Activated naive CD8-positive, alpha-beta T cell treated with anti-CD3 and anti-CD28 coated beads, Interleukin-2, amount 10 ng/mL, durations not matched to agents 7 days and 5 days (primary cell): ENCODE measurements at places on chromosomes 13 and 19. TPM values are rescaled to one million over a fixed set of nuclear protein-coding genes. Genes with fewer than 3 reads are reported as not detected.

Gene MUC16
- total RNA-seq: 0.03 TPM

Gene CYP2A7
- total RNA-seq: not detected

Gene ELSPBP1
- total RNA-seq: not detected

Gene NOVA2
- total RNA-seq: not detected

Gene NAPSA
- 5.4 TPM for total RNA-seq

Gene LPAR6
- total RNA-seq: 48.1 TPM

DNA sequence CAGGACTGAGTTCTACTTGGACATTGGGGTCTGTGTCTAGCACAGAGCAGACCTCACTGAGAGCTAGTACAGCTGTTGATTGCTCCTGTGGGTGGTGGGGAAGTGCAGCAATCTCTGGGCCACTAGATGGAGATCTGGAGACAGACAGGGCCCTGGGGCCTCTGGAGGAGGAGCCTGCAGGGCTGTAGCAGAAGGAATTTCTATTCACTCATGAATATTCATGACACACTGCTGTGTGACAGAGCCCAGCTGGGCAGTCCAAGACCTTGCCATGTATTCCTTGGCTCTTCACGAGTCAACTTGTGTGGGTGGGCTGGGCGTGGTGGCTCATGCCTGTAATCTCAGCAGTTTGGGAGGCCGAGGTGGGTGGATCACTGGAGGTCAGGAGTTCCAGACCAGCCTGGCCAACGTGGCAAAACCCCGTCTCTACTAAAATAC lies 37.5 kb downstream of the SUGP2 start:
- peaks cover 22% of the 10 kb centered on the region for H3K4me1 ChIP-seq
- H3K36me3 ChIP-seq: peaks cover 15% of the 10 kb centered on the region
- DNase-seq: no peak
- no peak overlapping the region for H3K27ac ChIP-seq
- H3K4me3 ChIP-seq: no peak overlapping the region
- H3K27me3 ChIP-seq: no peaks in the 10 kb centered on the region

- no peaks in the 10 kb centered on the region for H3K36me3 ChIP-seq
- no peak overlapping the region for H3K27ac ChIP-seq
- peaks cover 2% of the 10 kb centered on the region for H3K27me3 ChIP-seq
- no peak overlapping the region for H3K4me3 ChIP-seq
Measured at GRCh38 chr13:33070713-33071112, 54.5 kb downstream of the KL start.

GRCh38 chr13:24041651-24042225 lies 118.8 kb upstream of the SPATA13 start:
- no peak overlapping the region for H3K27ac ChIP-seq
- H3K36me3 ChIP-seq: peaks cover 3% of the 10 kb centered on the region
- H3K27me3 ChIP-seq: peaks cover 2% of the 10 kb centered on the region

DNA sequence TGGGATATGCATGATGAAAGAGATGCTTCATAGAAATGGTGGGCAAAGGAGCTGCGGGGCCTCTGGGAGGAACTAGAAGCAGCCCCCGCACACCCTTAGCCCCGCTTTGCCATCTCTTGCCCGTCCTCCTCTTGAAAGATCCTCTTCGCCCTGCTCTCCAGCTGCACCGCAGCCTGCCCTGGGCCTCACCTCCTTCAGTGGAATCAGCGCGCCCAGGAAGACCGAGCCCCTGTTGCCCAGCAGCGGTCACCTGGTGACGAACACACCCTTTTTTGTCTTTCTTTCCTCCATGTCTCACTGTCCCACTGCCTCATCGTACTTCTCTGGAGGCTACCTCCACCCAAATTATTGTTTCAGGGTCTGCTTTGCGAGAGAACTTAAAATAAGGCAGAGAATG lies 807.6 kb downstream of the UQCRFS1 start:
- no peak overlapping the region for H3K4me3 ChIP-seq
- peaks cover 3% of the 10 kb centered on the region for H3K27me3 ChIP-seq
- H3K4me1 ChIP-seq: no peaks in the 10 kb centered on the region

DNA sequence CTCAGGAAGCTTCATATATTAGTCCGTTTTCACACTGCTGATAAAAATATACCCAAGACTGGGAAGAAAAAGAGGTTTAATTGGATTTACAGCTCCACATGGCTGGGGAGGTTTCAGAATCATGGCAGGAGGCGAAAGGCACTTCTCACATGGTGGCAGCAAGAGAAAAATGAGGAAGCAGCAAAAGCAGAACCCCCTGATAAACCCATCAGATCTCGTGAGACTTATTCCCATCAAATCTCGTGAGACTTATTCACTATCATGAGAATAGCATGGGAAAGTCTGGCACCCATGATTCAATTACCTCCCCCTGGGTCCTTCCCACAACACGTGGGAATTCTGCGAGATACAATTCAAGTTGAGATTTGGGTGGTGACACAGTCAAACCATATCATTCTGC lies 23.1 kb downstream of the FLT3 start:
- H3K27me3 ChIP-seq: peaks cover 2% of the 10 kb centered on the region
- no peaks in the 10 kb centered on the region for H3K36me3 ChIP-seq
- H3K4me3 ChIP-seq: no peak overlapping the region
- no peaks in the 10 kb centered on the region for H3K4me1 ChIP-seq
- H3K27ac ChIP-seq: no peak overlapping the region

DNA sequence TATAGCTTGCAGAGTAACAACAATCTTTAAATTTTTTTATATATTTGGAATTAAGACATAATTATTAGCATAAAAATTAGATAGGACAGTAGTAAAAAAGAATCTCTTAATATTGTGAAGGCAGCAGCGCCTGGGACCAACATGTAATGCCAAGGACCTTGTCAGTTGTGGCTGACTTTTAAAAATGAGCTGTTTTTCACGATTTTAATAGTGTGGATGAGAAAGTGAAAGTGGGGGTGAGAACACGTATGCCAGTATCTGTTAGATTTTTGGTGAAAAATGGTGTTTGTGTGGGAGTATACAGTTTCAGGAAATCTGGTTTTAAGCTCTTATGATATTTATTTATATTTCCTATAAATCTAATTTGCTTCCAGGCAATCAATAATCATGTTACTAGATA lies 125.2 kb downstream of the LMO7 start:
- H3K4me1 ChIP-seq: peaks cover 60% of the 10 kb centered on the region
- peak overlapping the region; percentile 96 for H3K27ac ChIP-seq
- peak overlapping the region; percentile 85 for H3K4me3 ChIP-seq
- no peaks in the 10 kb centered on the region for H3K27me3 ChIP-seq
- no peak for DNase-seq
- H3K36me3 ChIP-seq: peaks cover 20% of the 10 kb centered on the region

- H3K4me3 ChIP-seq: no peak overlapping the region
- H3K36me3 ChIP-seq: peaks cover 27% of the 10 kb centered on the region
- H3K27ac ChIP-seq: no peak overlapping the region
- no peak for DNase-seq
Measured at GRCh38 chr13:49125964-49126524, 94.1 kb upstream of the MLNR start.

- no peaks in the 10 kb centered on the region for H3K27me3 ChIP-seq
- no peak overlapping the region for H3K27ac ChIP-seq
- H3K4me1 ChIP-seq: no peaks in the 10 kb centered on the region
- no peak overlapping the region for H3K4me3 ChIP-seq
- no peaks in the 10 kb centered on the region for H3K36me3 ChIP-seq
Measured at GRCh38 chr19:15161028-15161984, 39.5 kb downstream of the NOTCH3 start.

DNA sequence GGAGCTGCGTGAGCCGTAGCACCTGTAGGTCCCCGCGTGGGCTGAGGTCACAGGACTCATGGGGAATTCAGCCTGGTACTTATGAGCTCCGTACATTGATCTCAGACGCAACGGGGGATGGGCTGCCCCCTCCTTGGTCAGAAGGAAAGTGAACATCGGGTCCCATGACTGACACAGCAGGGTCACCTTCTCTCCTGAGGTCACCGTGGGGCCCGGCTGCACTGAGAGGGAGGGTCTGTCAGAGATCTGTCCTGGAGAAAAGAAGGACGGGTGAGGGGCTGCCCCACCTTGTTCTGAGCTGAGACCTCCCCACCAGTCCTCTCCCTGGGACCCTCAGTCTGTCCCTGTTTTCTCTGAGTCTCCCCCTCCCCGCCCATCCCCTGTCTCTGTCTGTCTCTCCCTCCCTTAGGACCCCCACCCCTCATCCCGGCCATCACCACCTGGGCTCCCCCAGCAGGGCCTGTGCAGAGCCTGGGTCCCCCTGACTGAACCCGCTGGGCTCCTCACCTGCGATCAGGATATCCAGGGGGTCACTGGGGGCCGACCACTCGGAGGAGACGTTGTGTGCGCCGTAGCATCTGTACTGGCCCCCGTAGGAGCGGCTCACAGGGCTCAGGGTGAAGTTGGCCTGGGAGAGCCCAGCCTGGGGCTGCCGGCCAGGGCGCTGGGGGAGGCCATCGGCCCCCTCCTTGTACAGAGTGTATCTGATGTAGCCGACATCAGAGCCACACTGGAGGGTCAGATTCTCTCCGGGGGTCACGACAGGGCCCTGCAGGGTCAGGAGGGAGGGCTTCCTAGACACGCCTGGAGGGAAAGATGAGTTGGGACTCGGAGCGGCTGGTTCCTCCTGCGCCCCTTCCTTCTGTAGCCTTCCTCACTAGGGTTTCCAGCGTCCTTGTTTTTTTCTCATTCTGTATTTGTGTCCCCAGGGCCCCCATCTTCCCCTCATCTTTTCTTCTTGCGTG lies 1.8 kb downstream of the LILRA4 start:
- no peak overlapping the region for H3K4me3 ChIP-seq
- H3K36me3 ChIP-seq: no peaks in the 10 kb centered on the region
- no peak overlapping the region for H3K27ac ChIP-seq
- peak; percentile 10 for DNase-seq

DNA sequence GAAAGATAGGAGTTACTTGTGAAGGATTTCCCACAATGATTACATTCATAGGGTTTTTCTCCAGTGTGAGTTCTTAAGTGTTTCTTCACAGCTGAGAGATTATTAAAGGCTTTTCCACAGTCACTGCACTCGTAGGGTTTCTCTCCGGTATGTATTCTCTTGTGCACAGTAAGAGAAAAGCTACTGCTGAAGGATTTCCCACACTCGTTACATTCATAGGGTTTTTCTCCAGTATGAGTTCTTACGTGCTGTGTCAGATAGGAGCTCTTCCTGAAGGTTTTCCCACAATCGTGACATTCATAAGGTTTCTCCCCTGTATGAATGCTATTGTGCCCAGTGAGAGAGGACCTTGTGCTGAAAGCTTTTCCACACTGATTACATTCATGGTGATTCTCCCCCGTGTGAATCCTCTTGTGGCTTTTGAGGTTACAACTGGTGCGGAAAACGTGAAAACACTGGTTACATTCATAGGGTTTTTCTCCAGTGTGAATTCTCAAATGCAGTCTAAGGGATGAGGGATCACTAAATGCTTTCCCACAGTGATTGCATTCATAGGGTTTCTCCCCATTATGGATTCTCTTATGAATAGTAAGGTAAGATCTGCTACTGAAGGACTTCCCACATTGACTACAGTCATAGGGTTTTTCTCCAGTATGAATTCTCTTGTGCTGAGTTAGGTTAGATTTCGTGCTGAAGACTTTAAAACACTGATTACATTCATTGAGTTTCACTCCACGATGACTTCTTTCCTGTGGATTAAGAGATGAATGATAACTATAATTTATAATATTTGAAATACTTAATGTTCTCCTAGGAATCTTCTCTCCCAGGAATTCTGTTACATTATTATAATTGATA lies 20.6 kb downstream of the ZNF558 start:
- H3K27me3 ChIP-seq: no peaks in the 10 kb centered on the region
- H3K36me3 ChIP-seq: peaks cover 85% of the 10 kb centered on the region
- H3K27ac ChIP-seq: no peak overlapping the region
- no peak overlapping the region for H3K4me3 ChIP-seq

GRCh38 chr19:47714339-47714738 lies 1.1 kb downstream of the EHD2 start:
- no peak overlapping the region for H3K4me3 ChIP-seq
- H3K27me3 ChIP-seq: peaks cover 33% of the 10 kb centered on the region
- H3K4me1 ChIP-seq: peaks cover 2% of the 10 kb centered on the region

DNA sequence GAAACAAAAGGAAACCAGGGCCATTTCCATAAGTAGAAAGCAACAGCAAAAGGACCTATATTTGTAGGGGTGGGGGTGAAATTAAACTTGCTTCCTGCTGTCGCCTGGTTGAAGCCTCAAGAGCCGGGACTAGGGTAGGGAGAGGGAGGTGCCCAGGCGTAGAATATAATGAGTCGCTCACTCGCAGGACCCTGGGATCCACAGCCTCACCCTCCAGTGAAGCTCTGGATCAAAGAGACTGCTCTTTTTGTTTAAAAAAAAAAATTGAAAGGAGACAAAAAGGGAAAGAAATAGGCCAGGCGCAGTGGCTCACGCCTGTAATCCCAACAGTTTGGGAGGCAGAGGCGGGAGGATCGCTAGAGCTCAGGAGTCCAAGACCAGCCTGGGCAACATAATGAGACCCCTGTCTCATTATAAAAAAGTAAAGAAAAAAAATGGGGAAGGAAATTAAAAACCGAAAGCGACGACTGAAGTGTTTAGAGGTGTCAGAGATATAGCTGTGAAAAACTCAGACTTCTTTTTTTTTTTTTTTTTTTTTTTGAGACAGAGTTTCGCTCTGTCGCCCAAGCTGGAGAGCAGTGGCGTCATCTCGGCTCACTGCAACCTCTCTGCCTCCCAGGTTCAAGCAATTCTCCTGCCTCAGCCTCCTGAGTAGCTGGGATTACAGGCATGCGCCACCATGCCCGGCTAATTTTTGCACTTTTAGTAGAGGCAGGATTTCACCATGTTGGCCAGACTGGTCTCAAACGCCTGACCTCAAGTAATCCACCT lies 10.9 kb upstream of the ADGRE5 start:
- no peak for DNase-seq
- H3K4me1 ChIP-seq: peaks cover 52% of the 10 kb centered on the region
- no peaks in the 10 kb centered on the region for H3K27me3 ChIP-seq
- peak overlapping the region; percentile 84 for H3K4me3 ChIP-seq

- no peaks in the 10 kb centered on the region for H3K4me1 ChIP-seq
- H3K27me3 ChIP-seq: no peaks in the 10 kb centered on the region
- no peak overlapping the region for H3K27ac ChIP-seq
- no peak for DNase-seq
- H3K36me3 ChIP-seq: no peaks in the 10 kb centered on the region
Measured at GRCh38 chr13:82800391-82800790, 1081.9 kb downstream of the SLITRK1 start.

- no peaks in the 10 kb centered on the region for H3K4me1 ChIP-seq
- no peaks in the 10 kb centered on the region for H3K36me3 ChIP-seq
- H3K27me3 ChIP-seq: peaks cover 4% of the 10 kb centered on the region
- H3K4me3 ChIP-seq: no peak overlapping the region
Measured at GRCh38 chr13:107250628-107251027, 682.7 kb upstream of the ARGLU1 start.

- peaks cover 7% of the 10 kb centered on the region for H3K27me3 ChIP-seq
- DNase-seq: no peak
- no peak overlapping the region for H3K4me3 ChIP-seq
- no peaks in the 10 kb centered on the region for H3K4me1 ChIP-seq
- H3K36me3 ChIP-seq: peaks cover 4% of the 10 kb centered on the region
- H3K27ac ChIP-seq: no peak overlapping the region
Measured at GRCh38 chr19:44647144-44647543, 3.4 kb downstream of the PVR start.
